Hair follicular keratinocyte (primary cell): ENCODE measurements at places on chromosomes 2 and 18. TPM values are rescaled to one million over a fixed set of nuclear protein-coding genes. Genes with fewer than 3 reads are reported as not detected.

L3MBTL4 gene
- total RNA-seq: 0.23 and 0.49 TPM in 2 replicates

CDH19 gene
- total RNA-seq: not detected in 2 replicates

QPCT gene
- total RNA-seq: 9.7 and 32.3 TPM in 2 replicates

SERPINB10 gene
- 0.08 TPM in 1 of 2 replicates, not detected in the other for total RNA-seq

MGAT4A gene
- total RNA-seq: 0.16 and 0.53 TPM in 2 replicates

STPG4 gene
- not detected in 2 replicates for total RNA-seq

CD8B2 gene
- total RNA-seq: not detected in 2 replicates

CNGA3 gene
- not detected in 2 replicates for total RNA-seq

DCDC2C gene
- total RNA-seq: not detected in 2 replicates

KCNG2 gene
- not detected in 2 replicates for total RNA-seq

FHL2 gene
- 82.8 and 92.8 TPM in 2 replicates for total RNA-seq

SP5 gene
- not detected in 2 replicates for total RNA-seq

CDKL4 gene
- total RNA-seq: not detected in 2 replicates

LOXHD1 gene
- total RNA-seq: not detected in 2 replicates

KIAA2012 gene
- total RNA-seq: not detected in 2 replicates

STEAP3 gene
- 34.9 and 35.5 TPM in 2 replicates for total RNA-seq

FSIP2 gene
- 0.08 TPM in 2 replicates for total RNA-seq

CNDP1 gene
- total RNA-seq: not detected in 2 replicates

REG1B gene
- not detected in 2 replicates for total RNA-seq

ALPG gene
- total RNA-seq: not detected in 2 replicates

ALPP gene
- total RNA-seq: not detected in 2 replicates

TMEM37 gene
- total RNA-seq: 0.19 TPM in 1 of 2 replicates, not detected in the other

KCNJ13 gene
- total RNA-seq: not detected in 2 replicates

ASPRV1 gene
- 0.19 and 0.62 TPM in 2 replicates for total RNA-seq

TTC39C gene
- 33.7 and 34.0 TPM in 2 replicates for total RNA-seq

PSD4 gene
- 38.2 and 44.3 TPM in 2 replicates for total RNA-seq

ATP8B1 gene
- total RNA-seq: 6.3 and 8.3 TPM in 2 replicates

SERPINB4 gene
- total RNA-seq: 1.9 TPM in 2 replicates

RFX8 gene
- 0.08 TPM in 1 of 2 replicates, not detected in the other for total RNA-seq

MRO gene
- not detected in 2 replicates for total RNA-seq

BCS1L gene
- 45.3 and 62.5 TPM in 2 replicates for total RNA-seq
